ENCODE measurements at places on chromosomes 5 and 9.

DNA sequence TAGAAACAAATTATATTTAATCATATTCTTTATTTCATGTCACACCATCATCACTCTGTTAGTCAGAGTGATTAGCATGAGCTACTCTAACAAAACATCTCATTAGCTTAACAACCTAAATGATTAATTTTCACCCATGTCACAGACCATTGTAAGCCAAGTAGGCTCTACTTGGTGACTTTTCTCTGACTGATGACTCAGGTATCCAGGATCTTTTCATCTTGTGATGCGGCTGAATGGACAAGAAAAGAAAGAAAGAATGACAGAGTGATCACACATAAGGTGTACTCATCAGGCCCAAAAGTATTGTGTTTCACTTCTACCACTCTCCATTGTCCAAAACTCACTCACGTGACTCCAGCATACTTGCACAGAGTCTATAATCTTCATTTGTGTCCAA is 299.3 kb downstream of the ANXA1 start:
- no peak for DNase-seq

- DNase-seq: peak; percentile 15
These were observed 56.7 kb downstream of the AOPEP start for GRCh38 chr9:94783102-94783682.

DNA sequence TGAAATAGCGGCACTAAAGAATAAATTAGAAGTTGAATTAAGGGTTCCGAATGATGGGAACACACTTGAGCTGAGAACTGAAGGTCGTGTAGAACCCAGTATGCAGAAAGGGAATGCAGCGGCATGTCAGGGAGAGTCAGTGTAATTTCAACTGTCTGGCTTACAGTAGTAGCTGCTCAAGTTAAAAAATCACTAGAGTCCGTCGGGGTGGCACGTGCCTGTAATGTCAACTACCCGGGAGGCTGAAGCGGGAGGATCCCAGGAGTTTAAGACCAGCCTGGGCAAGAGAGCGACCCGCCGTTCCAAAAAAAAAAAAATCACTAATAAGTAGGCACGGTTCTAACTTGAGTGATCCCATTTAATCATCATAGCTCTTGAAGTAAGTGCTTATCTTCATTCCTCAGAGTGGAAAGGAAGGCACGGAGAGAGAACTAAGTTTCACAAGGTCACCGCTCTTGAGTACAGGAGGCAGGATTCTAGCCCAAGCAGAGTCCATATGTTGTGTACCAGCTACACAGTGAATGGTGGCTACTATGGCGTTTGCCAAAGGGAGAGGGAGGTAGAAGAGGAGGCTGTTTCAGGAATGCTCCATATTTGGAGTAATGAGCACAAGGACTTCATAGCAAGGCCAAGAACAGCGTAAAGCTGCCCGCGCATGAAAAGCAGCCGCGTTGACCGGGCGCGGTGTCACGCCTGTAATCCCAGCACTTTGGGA is 831 bp downstream of the RMRP start:
- no peak for DNase-seq

DNA sequence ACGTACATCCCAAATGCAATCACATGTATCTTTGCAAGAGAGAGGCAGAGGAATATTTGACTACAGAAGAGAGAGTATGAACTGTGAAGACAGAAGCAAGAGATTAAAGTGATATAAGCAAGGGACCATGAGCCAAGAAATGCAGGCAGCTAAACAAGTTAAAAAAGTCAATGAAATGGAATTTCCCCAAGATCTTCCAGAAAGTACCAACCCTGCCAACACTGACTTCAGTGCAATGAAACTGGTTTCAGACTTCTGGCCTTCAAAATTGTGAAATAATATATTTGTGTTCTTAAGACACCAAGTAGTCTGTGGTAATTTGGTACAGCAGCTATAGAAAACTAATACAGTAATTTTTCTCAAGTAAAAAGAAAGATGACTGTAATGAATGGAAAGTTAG is 20.9 kb downstream of the FOXI1 start:
- DNase-seq: no peak

GRCh38 chr9:130714586-130715110 is 21.1 kb downstream of the EXOSC2 start:
- no peak for DNase-seq

DNA sequence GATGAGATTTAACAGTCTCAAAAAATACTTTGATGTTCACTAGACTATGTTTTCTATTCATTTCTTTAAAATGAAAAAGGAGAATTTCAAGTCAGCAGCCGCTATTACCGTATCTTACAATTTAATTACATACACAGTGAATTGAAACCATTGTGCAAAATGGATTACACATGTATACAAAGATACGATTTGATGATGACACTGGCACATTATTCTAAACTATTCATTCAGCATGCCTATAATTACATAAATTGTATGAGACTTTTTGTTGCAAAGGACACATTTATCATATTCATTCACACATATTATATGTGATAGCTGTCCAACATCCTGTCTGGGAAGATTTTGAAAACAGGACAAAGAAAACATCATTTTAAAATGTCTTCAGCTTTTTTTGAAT is 118.3 kb upstream of the VCAN start:
- no peak for DNase-seq

- DNase-seq: no peak
These were observed 569.1 kb downstream of the ACTL7B start for GRCh38 chr9:108286638-108287206.

DNA sequence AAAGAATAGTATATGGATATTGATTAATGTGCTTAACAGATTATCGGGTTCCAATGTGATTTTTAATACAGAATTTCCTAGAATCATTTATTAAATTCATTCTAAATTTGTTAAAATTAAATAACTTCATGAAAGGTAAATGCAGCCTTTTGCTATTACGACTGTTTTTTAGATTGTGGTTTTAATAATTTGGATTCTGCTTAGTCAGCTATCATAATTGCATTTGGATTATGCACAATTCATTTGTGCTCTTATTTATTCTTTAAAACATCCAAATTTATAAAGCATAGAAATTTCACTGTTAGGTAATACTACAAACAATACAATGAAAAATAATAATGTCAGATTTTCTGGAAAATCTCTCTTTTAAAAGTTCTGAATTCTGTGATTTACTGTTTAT is 1598.5 kb downstream of the EFNA5 start:
- DNase-seq: no peak

- no peak for DNase-seq
These were observed 14.3 kb downstream of the ADAMTS12 start for GRCh38 chr5:33877449-33877848.

GRCh38 chr5:150340614-150341255 is 16.8 kb upstream of the TCOF1 start:
- no peak for DNase-seq

DNA sequence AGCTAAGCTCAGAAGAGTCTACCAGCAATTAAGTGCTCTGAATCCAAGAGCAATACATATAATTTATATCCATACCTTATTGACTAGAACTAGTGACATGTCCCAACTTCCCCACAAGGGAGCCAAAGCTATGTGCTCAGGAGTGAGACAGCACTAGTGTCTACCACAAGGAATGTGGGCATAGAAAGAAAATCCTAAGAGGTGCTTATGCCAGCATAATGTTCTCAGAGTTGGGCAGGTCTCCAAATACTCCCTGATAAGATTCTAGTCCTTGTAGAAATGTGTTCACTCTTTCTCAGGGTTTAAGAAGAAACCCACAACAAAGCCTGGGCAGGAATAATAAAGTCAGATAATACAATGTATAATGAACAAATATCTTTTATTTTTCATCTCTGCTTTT is 275.1 kb downstream of the BRINP1 start:
- DNase-seq: no peak

DNA sequence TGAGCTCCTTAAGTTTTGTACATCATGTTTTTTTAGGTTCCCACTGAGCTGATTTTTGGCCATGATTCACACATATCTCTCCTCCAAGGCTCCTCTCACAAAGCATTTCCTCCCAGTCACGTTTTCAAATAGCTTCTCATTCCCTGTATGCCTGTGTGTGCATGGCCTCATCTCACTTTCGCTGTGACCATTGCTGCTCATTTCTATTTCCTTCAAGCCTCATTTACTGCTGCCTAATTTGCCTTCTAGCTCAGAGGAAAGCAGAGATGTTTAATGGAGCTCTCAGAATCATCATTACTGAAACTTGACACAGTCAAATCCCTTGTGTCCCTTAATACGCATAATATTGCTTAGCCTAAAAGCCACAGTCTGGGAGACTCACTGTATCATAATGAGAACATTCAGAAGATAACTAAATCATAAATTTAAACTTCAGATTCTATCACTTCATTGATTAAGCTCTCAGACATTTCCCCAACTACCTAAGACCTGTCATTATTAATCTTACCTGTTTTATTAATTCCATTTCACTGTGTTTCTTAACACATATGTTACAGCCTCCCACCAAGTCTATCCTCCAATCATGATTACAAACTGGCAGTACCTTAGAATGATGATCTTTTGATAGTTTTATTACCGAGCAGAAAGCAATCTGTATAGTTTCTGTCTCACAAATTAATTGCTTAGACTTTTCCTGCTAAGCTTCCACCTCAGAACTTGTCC is 278.3 kb upstream of the PTGER4 start:
- no peak for DNase-seq

DNA sequence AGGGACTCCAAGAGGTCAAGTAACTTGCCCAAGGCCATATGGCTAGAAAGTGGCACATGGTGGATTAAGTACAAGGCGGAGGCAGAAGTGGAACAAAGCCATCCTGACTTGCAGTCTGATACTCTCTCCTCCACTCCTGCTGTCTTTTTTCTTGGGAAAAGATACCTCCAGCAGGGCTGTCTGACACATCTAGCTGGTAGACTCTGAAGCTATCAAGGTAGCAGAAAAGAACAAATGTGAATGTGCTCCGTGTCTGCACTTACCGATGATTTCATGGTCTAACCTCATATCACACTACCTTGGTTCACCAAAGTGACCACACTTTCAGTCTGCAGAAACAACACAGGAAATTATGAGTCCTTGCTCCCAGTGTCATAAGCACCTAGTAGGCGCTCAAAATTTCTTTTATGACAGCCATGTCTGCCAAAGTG is 284.8 kb downstream of the CRB2 start:
- DNase-seq: no peak

- no peak for DNase-seq
These were observed 72.2 kb downstream of the PTPDC1 start for GRCh38 chr9:94156348-94157049.

GRCh38 chr5:16486711-16487111 is 21.1 kb upstream of the ZNF622 start:
- DNase-seq: no peak

DNA sequence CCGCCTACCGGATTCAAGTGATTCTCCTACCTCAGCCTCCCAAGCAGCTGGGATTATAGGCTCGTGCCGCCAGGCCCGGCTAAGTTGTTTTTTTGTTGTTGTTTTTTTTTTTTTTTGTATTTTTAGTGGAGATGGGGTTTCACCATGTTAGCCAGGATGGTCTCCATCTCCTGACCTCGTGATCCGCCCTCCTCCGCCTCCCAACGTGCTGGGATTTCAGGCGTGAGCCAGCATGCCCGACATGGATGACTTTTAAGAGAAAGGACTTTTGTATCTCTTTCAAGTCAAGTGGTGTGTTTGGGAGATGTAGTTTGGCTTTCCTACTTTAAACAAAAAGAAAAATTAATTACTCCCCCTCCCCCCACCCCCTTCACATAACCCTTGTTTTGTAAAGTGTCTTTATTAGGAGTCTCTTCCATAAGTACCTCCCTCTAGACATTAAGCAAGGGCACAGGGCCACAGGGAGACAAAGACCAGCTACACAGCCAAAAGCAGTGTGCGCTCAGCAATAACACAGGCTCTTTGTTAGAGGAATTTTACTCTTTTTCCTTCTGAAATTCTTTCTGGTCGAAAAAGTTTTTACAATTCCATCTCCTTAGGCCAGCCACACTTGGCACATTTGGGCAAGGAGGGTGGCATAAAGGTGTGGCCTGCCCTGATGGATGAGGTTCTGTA is 31.2 kb downstream of the JAKMIP2 start:
- no peak for DNase-seq

GRCh38 chr5:113705657-113706056 is 192.2 kb downstream of the YTHDC2 start:
- DNase-seq: no peak

DNA sequence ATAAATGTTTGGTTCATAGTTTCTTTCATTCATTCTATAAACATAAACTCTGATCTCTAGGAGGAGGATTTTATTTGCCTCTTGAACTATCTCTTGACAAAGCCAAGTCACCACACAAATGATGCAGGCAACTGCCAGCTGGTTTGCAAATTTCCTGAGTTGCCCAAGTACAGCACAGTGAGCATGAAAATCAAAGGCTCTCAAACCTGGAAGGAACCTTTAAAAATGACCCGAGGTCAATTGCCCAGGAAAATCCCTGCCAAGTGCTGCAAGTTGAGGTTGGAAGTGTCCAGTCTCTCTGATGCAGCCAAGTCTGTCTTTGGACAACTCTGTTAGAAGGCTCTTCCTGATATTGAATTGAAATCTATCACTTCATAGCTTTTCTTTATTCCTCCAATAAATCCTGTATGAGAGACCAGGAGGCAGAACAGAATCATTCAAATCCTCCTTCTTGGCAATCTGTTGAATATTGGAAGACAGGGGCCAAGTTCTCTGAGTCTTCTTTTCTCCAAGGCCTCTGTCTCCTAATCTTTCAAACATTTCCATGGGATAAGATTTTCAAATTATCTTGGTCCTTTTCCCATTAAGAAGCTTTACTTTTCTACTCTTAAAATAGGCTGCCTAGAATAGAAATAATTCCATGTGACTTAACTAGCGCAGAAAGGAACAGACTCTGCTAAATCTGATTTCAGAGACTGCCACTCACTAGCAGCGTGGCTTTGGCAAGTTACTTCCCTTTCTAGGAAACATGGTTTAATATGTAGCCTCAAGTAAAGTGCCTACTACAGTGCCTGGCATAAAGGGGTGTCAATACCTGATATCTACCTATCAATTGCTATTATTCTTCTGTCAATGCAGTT is 159.2 kb downstream of the SNX18 start:
- no peak for DNase-seq

DNA sequence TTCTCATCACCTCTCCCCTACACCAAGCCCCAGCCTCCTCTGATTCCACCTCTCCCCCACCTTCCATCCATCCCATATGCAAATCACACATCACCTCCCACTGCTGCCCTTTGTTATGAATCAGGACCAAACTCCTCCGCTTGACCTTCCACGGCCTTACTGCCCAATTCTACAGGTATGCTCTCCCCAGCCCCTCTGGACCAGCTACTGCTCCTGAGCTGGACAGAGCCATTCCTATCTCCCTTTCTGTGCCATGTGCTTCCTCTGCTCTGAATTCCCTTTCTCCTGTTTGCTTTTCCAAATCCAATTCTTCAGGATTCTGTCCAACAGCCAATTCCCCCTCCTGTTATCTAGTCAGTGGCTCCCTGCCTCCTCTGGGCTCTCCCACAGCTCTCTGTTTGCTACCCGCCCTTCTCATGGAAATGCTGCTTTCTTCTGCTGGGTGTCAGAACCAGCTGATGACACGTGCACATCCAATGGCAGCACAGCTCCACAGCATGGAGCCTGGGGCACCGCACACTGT is 8.3 kb downstream of the FABP6 start:
- DNase-seq: no peak
